ENCODE measurements at places on chromosomes 2 and 18.

GRCh38 chr2:27271631-27272340 lies 3.4 kb upstream of the DNAJC5G start:
- no peak for DNase-seq

DNA sequence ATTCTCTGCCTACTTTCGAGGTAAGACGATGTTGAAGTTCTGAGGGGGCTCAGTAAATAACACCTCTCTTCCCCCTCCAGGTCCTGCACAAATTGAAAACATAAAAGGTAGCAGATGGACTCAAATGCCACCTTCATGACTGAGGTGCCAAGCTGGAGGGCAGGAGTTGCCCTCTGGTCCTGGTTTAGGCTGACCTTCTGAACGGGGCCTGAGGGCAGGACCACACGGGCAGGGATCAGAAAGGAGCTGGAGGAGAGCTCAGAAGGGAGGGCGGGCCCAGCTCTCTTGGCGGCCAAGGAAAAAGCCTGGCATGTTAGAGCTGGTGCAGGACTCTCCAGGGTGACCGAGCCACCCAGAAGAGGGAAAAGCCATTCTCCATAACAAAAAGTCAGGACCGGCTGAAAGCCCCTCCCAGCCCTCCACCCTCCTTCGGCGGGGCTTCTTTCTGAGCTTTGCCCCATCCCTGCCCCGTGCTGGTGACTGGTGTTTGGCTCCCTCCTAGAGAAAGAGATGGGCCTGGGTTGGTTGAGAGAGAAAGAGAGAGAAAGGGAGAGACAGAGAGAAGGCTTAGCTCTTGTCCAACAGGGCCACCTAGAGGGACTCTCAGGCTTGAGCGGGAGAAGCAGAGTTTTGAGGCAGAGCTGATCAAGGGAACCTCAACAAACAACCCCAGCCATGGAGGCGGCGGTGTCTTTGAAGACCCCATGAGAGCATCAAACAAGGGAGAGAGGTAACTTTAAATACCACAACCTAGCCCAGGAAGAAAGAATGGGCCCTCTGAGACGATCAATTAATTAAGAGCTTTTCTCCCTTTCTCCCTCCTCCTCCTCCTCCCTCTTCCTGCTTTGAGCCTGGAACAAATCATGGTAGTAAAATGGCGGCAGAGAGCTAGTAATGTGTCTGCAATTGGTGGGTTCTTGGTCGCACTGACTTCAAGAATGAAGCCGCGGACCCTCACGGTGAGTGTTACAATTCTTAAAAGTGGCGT lies 50.8 kb downstream of the WIPF1 start:
- DNase-seq = no peak

GRCh38 chr2:180672377-180672776 lies 308.0 kb upstream of the UBE2E3 start:
- DNase-seq = no peak

- no peak for DNase-seq
These were observed 87.3 kb upstream of the RMDN2 start for GRCh38 chr2:37837628-37838328.

- no peak for DNase-seq
These were observed 489.4 kb downstream of the LRP1B start for GRCh38 chr2:141641462-141641861.

All from stimulated activated CD4-positive, alpha-beta T cell treated with anti-CD3 and anti-CD28 coated beads, Interleukin-15, amount 100 ng/mL, for 1 hour (primary cell).